ENCODE measurements at places on chromosomes 6 and 20. TPM values are rescaled to one million over a fixed set of nuclear protein-coding genes. Genes with fewer than 3 reads are reported as not detected.
A peak's percentile ranks its signal among the peaks of the same experiment; 100 is the strongest.

- no peak for DNase-seq
Measured at GRCh38 chr6:123526128-123526527, 110.6 kb downstream of the TRDN start.

DNA sequence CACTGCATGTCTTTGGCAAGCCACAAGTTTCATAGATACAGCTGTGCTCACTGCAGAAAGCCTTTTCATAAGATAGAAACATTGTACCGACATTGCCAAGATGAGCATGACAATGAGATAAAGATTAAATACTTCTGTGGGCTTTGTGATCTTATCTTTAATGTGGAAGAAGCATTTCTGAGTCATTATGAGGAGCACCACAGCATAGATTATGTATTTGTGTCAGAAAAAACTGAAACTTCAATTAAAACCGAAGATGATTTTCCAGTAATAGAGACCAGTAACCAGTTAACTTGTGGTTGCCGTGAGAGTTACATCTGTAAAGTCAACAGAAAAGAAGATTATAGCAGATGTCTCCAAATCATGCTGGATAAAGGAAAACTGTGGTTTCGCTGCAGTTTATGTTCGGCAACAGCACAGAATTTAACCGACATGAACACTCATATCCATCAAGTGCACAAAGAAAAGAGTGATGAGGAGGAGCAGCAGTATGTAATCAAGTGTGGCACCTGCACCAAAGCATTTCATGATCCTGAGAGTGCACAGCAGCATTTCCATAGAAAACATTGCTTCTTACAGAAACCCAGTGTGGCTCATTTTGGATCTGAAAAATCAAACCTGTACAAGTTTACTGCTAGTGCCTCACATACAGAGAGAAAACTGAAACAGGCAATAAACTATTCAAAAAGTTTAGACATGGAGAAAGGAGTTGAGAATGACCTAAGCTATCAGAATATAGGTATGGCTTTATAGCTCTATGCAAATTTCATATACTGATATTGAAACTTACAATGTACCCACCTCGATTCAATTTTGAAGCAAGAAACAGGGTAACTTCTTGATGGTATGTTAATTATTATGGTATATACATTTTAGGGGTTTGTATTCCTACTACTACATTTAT is 23.9 kb upstream of the BAG2 start:
- no peak for DNase-seq

- no peak for DNase-seq
Measured at GRCh38 chr6:116298973-116299372, 19.2 kb upstream of the TSPYL1 start.

DNA sequence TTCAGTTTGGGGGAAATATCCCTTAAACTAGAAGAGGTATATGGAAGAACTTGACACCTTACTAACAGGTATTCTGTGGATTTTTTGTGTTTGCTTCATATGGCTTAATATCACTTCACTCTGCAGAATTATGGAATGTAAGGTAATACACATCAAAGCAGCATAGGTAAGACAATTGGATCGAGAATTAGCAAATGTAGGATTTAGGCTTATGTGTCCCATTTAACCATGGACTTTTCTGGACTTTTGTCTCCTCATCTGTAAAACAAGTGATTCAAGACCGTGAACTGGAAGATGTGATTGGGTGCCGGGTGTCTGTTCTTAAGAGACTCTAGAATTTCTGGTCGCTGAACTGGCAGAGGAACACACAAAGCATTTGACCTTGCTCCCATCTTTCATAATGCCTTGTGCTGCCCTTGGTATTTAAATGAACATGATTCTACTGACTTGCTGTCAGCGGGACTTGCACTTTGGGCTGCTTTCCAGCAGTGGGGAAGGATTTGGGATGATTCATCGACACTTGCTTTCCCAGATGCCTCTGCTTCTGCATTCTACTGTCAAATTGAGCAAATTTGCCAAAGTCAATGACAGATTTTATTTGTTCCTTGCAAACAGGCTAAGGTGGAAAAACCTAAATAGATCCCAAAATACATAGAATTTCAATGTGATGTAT is 199.8 kb downstream of the PLCB1 start:
- DNase-seq, result no peak

DNA sequence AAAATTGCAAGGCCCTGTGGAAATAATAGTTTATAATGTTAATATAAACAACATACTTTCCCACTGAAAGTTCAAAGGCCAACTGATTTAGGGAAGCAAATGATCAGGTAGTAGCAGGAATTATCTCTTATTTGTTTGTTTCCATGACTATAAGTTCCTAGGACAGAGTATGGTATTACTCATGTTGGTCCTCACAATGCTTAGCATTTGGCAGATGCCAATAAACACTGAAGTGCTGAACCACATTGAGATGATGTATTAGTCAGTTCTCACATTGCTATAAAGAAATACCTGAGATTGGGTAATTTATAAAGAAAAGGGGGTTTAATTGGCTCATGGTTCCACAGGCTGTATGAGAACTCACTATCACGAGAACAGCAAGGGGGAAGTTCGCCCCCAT is 129.6 kb upstream of the NUP153 start:
- DNase-seq, result no peak

DNA sequence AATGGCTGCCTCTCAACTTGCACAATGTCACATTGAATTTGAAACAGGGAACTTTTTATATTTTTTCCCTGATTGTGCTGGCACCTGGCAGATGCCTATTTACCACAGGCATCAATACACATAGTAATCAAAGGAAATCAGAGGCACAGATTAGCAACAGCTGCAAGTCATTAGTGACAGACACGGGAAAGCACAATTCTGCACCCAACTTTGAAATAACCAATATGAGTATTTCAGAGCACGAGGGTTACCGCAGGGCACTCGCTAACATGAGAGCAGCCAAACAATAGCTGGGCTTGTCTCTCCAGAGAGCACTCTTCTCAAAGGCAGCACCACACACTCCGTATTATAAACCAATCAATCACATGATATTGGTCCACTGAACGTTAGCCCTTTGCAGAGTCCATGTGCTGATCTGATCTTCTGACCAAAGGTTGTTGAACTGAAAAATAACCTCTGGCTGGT is 149.5 kb downstream of the RNF144B start:
- DNase-seq, result no peak

DNA sequence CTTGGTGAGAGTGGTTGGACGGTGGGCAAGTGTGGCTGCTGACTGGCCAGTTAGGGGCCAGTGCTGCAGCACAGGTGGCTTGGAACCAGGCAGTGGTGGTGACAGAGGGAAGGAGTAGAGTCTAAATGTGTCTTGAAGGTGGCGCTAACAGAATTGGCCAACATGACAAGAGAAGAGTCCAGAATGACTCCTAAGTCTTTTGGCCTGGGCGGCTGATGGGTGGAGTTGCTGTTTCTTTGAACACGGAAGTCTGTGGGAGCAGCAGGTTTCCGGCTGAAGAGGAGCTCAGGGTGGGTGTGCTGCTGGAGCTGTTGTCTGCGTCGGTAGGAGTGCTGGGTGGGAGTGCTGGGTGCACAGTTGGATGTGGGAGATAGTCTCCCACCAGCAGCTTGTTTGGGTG is 10.1 kb downstream of the LSM14B start:
- DNase-seq, result no peak

- DNase-seq, result no peak
Measured at GRCh38 chr20:4225745-4226144, 210.4 kb upstream of the RNF24 start.

- peak; percentile 65 for DNase-seq
Measured at GRCh38 chr6:3195695-3196497, 31.6 kb downstream of the TUBB2B start.

GRCh38 chr6:161033667-161034066 is 42.1 kb downstream of the MAP3K4 start:
- DNase-seq, result no peak

DNA sequence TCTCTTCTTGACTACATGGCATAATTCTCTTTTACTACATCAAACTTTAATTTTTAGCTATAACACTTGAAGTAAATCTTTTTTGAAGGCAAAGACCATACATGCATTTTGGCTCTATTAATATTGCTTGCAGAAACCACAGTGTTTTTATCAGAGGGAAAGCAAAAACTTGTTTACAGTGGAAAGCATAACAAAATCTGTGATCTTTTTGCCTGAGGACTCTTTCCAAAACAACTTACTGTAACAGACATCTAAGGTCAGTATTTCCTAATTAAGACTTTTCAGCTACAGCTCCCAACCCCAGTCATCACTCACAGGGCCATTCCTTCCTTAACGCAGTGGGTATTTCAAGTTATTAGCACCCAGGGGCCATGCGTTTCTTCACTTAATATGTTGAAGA is 274.7 kb downstream of the CDKAL1 start:
- DNase-seq, result no peak

DNA sequence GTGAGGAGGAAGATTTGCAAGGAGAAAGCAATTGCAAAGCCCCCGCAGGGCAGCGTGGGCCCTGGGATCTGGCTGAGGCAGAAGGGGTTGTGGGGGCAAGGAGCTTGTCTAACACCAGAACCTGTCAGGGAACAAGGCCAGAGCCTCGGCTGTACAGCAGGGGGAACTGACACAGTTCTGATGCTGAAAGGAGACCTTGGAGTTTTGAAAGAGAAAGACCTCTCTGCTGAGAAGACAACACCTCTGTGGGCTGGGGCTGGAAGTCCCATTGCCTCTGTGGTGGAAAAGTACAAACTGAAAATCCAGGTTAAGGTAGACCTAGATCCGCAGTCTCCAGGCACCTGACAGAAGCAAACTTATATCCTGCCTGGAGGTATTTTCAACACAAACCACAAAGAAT is 86.9 kb upstream of the CST7 start:
- no peak for DNase-seq

DNA sequence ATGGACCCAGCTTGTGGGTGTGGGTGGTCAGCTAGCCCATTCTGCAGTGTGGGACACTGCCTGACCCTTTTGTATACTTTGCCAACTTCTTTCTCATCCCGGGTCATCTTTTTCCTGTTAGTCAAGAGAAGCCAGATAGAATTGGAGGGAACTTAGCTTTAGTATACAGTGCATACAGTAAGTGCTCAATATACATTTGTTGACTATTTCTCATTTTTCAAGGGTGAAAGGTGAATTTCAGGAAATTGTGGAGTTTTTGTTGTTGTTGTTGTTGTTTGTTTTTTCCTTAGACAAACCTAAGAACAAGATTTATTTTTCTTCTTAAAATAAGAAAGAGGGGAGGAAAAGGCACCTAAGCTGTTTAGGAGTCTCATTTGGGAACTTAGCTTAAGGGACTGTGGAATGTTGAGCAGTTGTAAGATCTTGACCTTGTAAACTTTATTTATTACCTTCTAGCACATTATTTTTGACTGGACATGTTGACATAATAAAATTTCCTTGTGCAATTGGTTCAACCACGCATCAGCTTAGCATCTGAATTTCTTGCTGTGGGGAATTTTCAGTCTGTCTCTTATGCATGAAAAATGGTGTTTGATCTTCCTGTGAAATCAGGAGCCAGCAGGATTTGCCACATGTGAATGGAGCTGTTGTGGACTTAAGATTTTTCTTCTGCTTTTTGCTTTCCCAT is 113.6 kb downstream of the ARID1B start:
- DNase-seq, result no peak

GRCh38 chr6:140684776-140685550 is 1310.5 kb upstream of the CITED2 start:
- no peak for DNase-seq

DNA sequence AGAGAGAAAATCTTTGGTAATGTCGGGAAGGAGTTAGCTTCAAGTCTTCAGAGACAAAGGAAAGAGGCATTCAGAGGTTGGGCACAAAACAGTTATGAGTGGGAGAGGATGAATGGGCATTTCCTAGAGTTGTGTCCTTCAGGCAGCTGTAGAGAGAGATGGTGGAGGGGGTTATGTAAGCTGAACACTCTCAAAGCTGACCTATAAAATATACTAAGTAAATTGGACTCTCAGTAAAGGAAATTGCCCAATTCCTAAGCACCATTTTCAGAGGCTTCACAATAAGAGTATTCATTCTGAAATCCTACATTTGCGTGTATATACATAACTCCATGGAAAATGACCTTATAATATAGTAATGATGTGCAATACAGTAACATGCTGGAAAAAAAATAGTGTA is 161.2 kb downstream of the KCNQ5 start:
- DNase-seq, result no peak

GRCh38 chr20:19492687-19493336 is 265.2 kb upstream of the RIN2 start:
- no peak for DNase-seq

DNA sequence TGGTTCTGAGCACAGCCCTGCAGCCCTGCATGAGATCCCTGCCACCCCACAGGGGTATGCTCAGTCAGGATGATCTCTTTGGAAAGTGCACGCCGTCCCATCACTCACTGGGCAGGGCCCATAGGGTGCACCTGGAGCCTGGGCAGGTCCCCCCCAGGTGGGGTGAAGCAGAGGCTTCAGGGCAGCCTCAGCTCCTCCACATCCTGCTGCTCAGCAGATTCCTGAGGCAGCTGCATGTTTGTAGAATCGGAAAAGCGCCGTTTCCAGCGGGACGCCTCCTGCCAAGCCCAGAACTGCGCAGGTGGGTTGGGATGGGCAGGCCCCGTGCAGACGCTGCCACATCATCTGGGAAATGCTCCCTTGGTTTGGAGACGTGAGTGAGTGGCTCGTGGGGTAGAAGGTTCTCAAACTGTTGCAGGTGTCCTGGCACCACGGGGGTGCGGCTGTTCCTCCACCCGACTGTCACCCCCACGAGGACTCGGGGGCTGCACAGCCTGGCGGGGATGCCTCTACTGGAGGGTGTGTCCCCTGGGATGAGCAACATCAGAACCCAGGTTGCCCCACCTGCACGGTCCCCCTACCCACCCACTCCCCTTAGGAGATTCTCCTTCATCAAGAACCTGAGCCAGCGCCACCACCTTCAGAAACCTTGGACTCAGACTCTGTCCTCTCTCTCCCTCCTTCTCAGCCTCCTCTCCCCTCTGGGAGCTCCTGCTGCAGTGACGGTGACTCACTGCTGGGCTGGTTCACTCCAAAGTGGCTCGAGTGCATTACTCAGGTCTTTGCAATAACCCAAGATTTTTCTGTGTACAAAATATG is 334.1 kb downstream of the TAF4 start:
- DNase-seq, result no peak

GRCh38 chr20:49825521-49826033 is 12.9 kb downstream of the SLC9A8 start:
- DNase-seq, result no peak

GRCh38 chr6:41730531-41731436 is 4.6 kb downstream of the TFEB start:
- no peak for DNase-seq

DNA sequence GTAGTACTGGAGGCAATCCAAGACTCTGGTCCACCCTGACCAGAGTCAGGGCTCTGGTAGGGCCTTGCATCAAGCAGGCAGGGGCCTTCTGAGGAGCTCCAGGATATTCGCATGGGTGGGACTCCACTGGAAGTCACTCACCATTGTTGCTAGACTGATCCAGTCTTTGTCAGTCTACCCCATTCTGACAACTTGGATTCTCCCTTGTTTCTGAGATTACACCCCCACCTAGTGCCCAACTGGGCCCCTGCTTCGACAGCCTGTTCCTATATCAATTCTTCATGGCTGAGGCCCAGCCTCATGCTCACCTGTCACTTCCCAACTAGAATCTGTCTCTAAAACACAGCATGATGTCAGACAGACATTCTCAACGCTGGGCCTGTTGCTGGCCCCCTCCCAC is 5.2 kb downstream of the SLC35D3 start:
- peak; percentile 78 for DNase-seq

Gene TRIM40
- not detected for total RNA-seq

Gene GATA5
- total RNA-seq, result 0.55 TPM

Gene SNAP91
- total RNA-seq, result 0.67 TPM

Gene MTFR2
- 2.6 TPM for total RNA-seq

Gene MPIG6B
- not detected for total RNA-seq

Gene LTA
- not detected for total RNA-seq

Gene OPRM1
- total RNA-seq, result not detected

Gene OOEP
- not detected for total RNA-seq

Gene EYA2
- 1.7 TPM for total RNA-seq

Gene TBP
- 23.4 TPM for total RNA-seq

Gene TRIM15
- not detected for total RNA-seq

Gene PPP1R3G
- 0.48 TPM for total RNA-seq

Gene OR2H1
- total RNA-seq, result not detected

Data from H7 (cell line).